ENCODE measurements at places on chromosomes 11 and 22.

- DNase-seq: no peak
These were observed 741.5 kb downstream of the BRD1 start for GRCh38 chr22:49086181-49086580.

DNA sequence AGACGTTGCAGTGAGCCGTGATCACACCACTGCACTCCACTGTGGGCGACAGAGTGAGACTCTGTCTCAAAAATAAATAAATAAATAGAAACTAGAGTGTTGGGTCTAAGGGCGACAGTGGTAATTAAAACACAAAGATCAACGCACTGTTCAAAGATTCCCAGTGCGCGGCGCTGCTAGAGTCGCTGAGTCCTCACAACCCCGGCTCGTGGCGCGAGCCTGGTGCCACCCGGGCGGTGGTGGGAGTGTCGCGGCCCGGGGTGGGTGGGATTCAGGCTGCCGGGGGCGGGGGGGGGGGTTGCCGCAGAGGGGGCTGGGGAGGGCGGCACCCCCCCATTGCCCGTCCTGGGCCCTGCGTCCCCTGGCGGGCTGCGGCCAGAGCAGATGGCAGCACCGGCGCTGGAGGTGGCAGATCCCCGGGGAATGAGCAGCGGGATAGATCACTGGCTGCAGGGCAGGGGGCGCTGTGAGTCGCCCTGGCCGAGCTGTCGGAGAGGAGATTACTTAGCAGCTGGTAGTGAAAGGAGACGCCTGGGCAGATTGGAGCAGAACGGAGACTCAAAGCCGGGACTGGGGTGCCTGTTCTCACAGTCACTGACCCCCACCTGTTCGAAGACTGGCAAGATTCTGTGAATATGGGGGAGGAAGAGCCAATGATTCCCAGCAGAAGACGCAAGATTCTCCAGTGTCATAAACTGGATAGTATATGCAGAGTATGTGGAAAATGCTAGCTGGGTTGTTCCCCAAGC lies 30.2 kb upstream of the APOBEC3A start:
- no peak for DNase-seq

DNA sequence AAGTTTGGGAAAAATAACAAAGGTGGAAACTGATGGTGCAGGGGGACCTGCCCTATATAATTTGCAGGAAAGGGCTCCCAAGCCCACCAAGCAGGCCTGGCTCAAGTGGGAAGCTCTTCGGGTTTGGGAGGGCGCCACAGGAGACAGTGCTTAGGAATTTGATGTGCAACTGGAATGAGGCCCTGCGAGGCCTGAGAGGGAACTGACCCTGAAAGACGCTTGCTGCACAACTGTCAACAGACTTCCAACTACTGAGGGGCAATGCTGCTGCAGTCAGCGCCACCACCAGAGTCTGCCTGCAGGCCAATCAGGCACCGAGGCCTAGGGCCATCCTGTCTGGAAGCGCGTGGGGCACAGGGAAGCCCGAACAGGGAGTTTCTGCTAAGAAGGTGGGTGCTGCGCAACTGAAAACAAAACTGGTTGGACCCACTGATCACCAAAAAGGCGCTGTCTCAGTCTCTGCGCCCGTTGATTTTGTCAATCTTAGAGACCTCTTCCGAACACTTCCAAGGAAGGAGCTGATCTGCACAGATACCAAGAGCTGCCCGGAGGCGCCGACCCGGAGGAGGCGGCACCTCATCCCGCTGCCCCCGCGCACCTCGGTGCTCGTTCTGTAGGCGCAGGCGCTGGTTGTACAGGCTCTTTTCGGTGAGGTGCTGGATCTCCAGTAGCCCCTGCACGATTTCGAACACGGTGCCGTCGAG lies 667 bp downstream of the DGCR6L start:
- no peak for DNase-seq

- no peak for DNase-seq
These were observed 49.8 kb downstream of the APIP start for GRCh38 chr11:34866375-34866774.

DNA sequence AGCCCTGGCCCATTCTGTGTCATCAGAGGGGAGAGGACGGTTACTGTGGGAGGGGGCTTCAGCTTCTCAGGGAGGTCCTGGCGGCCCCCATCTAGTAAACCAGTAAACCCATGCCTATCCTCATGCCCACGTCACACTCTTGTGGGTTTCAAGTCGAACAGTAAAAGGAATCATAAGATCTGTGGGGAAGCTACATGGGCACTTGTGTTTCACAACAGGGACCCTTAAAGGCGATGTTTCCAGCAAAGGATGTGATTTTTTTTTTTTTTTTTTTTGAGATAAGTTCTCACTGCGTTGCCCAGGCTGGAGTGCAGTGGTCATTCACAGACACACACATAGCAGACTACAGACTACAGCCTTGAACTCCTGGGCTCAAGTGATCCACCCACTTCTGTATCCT lies 9.2 kb upstream of the PARVG start:
- no peak for DNase-seq

DNA sequence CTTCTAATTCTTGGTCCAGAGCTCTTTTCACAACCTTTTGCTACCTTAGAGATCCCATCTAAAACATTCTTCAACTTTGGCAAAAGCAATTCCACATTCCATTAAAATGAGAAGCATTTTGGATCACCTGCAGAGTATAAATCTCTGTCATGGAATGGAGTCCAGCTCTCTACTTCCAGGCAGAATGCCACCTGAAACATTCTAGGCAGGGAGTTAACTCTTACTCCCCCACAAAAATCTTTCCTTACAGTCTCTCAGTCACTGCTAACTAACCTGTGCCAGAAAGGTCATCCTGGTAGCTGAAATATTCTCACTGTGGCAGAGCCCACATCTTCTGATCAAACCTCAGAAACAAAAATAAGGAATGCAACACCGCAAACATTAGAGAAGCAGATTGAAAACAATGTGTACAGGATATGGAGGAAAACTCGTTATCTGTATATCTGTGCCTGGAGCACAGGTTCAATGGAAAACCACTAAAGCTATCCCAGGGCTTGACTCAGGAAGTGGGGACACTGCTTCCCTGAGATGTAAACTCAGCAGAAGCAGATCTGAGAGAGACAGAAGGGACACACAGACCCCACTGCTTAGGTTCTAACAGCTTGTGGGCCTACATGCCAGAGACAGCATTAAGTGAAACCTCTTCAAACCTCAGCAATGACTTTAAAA lies 78.9 kb downstream of the KCNC1 start:
- DNase-seq: no peak

- DNase-seq: no peak
These were observed 2.5 kb upstream of the TPST2 start for GRCh38 chr22:26592421-26592891.

GRCh38 chr11:106121570-106122320 lies 44.3 kb downstream of the AASDHPPT start:
- DNase-seq: no peak

DNA sequence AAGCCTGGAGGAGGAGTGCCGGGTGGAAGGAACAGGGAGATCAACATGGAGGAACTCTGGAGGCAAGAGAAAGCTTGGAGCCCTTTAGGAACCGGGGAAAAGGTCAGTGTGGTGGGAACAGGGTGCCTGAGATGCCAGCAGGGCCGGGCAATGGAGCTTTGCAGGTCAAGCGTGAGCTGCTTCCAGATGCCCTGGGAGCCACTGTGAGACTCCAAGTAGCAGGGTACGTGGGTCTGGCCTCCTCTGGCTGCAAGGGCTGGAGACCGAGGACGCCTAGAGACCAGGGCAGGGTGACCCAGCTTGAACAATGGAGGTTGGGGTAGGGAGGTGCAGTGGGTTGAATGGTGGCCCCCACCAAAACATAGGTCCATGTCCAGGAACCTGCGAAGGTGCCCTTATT lies 15.6 kb upstream of the EMID1 start:
- DNase-seq: no peak

- no peak for DNase-seq
These were observed 42.0 kb downstream of the IGLL5 start for GRCh38 chr22:22929381-22930221.

- DNase-seq: no peak
These were observed 210.0 kb downstream of the KIRREL3 start for GRCh38 chr11:126790550-126791081.

GRCh38 chr11:117484156-117484555 lies 156.5 kb downstream of the CEP164 start:
- DNase-seq: no peak

GRCh38 chr11:88680806-88681205 lies 343.3 kb upstream of the CTSC start:
- DNase-seq: no peak

GRCh38 chr11:68044145-68044813 lies 5.5 kb downstream of the TCIRG1 start:
- DNase-seq: no peak

DNA sequence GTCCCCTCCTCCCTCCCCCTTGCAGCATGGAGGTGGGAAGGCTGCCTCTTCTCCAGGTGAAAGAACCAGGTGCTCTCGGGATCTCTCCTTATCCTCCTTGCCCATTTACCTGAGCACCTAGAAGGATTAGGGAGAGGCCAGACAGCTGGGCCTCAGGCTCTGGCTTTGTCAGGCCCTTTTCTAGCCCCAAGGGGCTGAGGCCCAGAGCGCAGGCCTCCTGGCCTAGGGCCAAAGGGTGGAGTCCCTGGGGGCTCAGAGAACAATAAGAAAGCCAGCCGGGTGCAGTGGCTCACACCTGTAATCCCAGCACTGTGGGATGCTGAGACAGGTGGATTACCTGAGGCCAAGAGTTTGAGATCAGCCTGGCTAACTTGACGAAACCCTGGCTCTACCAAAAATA lies 5.4 kb upstream of the TTLL1 start:
- DNase-seq: no peak

GRCh38 chr11:11312738-11313137 lies 40.3 kb downstream of the CSNK2A3 start:
- no peak for DNase-seq

DNA sequence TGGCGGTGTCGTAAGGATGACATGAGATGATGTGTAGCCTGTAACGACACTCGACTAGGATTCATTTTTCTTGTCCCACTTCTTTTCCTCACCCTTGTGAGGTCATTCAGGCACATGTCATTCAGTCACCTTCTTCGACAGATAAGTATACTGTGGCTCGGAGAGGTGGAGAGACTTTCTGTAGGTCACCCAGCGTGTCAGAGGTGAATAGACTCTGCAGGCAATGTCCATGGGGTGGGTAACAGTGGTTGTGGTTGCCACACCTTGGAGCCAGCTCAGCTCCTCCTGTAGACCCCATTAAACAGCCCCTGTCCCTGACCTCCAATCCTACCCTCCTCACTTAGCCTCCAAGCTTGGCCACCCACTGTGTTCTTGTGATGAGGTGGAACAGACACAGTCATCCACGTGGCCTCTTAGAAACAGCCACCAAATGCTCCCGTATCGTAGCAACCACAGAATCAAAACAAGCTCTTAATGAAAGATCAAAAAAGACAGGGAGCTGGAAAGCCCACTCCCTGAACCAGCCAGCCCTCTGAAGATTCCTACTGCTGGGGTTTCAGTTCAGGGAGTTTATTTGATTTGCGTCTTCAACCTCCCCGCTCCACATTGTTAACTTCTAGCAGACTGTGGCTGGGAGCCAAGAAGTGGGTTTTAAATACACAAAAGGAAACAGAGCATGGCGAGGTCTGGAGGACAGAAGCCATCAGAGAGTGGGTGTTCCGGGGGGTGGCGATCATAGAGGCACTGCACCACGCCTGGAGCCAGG lies 89.0 kb upstream of the GRK3 start:
- no peak for DNase-seq
